Stimulated activated CD8-positive, alpha-beta memory T cell treated with anti-CD3 and anti-CD28 coated beads, Interleukin-12 subunit alpha, Interleukin-12 subunit beta, amount 100 ng/mL, for 4 hours (primary cell): ENCODE measurements at places on chromosomes 13 and 19.

DNA sequence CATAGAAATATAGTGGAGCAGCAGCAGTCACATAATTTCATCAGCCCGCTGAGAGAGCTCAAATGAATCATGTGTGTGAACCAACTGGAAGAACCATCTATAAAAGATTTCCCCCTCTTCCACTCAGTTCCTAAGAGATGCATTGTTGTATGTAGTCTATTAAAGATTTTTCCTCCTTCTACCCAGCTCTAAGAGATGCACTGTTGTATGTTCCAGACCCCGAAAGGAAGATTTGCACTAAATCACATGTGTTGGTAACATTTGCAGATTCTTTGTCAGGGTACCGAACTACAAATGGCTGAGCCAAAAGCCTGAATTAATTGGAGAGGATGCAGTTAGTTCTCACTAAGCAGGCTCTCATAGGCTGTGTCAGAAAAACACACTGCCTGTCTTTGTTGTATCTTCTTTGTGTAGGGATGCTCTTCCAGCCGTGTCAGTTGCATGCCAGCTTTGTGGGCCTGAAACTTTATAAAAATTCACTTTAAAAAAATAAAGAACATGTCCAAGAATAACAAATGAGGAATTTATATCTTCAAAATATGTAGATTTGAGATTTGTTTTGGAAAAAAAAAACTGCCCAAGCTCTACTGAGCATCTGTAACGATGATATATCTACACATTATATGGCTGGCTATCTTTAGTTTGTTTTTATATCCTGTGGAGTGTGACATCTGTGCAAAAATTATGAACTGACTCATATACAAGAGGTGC lies 223.1 kb downstream of the MZT1 start:
- DNase-seq = no peak

GRCh38 chr13:24916464-24916863 lies 152.5 kb downstream of the RNF17 start:
- no peak for DNase-seq

- no peak for DNase-seq
Measured at GRCh38 chr19:2858864-2859263, 8.3 kb upstream of the ZNF556 start.

GRCh38 chr19:11240008-11240444 lies 607 bp downstream of the ANGPTL8 start:
- no peak for DNase-seq
